KG1 (cell line): ENCODE measurements at places on chromosomes 7 and 10.

DNA sequence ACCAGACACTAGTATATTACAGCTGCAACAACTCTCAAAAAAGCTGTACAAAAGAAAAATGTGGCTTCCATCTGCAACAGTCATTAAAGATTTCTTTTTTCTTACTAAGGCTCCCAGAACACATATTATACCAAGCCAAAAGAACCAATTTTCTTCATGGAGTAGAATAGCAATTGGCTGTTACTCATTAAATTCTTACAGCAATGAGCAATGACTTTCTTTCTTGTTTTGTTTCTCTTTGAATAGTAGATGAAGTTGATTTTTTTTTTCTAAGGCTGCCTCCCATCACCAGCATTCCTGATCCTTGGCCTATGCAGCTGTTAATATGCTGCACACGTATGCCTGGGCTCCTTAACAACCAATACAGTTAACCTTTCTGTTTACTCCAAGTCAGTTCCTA is 36.6 kb upstream of the SPOCK2 start:
- DNase-seq: no peak

DNA sequence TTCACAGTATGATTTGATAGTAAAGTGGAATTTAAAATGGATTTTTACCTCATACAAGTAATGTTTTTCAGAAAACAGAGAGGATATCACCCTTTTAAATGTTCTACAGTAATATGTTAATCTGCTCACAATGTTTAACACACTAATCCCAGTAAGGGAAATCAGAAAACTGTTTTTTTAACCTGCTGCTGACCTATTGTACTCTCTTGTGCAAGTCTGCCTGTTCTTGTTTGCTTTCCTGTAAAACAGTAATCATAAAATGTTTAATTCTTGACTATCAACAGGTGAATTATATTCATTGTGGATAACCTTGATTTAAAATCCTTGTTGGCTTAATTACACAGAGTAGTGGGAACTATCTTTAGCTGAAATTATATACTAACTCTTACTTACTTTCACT is 126.4 kb downstream of the GNAT3 start:
- DNase-seq: no peak

DNA sequence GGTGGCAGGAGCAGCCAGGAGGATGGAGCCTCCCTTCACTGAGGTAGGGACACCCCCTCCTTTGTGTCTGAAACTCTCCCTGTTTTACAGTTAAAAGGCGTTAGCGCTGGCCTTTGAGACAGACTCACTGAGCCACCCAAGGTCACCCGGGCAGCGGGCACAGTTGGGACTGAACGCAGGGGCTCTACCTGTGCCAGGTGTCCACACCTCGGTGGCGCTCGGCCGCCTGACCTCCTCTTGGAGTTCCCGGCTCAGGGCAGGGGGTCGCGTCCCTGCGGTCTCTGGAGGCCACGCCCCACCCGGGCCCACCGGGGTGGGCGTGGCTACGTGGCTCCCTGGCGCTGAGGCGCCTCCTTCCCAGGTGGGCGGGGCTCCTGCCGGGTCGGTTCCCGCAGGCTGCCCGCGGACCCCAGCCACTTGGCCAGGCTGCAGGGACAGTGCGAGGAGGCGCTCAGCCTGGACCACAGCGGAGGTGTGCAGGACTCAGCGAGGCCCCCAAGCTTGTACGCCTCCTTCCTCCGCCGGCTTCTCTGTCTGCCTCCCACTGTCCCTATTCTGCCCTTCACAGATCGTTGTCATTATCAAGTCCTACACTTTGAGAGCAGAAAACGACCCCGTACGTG is 39.9 kb upstream of the LEP start:
- DNase-seq: no peak

DNA sequence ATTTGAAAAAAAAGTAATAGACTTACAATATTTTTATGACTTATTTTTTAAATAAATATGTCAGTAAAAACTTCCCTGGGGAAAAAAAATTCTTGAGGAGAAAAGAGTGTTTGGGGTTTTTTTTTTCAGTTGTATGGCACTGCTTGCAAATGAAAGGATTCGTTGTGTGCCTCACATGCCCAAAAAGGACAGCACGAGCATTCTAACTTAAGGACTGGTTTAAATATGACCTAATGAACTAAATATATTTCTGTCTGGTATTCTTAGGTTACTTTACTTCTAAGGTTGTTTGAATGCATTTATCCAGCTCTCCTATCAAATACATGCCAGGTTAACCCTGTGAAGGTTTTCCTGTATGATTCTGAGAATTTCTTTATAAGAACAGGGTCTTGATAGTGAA is 988 bp upstream of the CD36 start:
- DNase-seq: no peak

- DNase-seq: no peak
Measured at GRCh38 chr7:98618786-98619185, 1.7 kb downstream of the NPTX2 start.

GRCh38 chr10:66187053-66187733 is 738.6 kb upstream of the LRRTM3 start:
- DNase-seq: no peak

GRCh38 chr7:74606909-74607510 is 50.5 kb upstream of the GTF2I start:
- DNase-seq: no peak

DNA sequence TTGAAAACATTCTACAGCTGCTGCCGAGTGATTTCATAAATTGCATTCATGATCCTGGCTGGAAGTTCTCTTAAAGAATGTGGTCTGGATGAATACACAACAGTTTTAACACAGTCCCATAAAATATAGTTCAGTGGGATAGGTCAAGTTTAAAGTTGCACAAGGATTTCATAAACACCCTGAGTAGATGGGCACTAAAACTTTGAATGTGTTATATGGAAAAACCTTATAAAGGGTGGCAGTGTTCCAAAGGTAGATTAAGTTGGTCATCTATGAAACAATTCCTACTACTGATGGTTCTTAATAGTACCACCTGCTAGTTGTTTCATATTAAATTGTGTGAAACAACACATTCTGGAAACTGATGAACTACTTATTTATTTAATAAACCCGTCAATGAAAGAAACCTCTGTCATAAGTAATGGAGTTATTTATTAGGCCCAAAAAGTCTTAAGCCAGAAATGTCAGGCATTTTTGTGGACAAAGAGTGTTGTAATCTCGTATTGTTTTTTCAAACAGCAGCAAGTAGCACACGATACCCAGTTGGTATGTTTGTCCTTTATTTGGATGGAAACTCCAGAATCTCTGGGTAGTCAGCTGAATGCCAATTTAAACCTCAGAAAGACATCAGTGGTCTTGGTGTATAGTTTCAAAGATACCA is 14.3 kb upstream of the RPA3 start:
- no peak for DNase-seq

GRCh38 chr10:124703778-124704427 is 40.3 kb downstream of the FAM53B start:
- no peak for DNase-seq

- DNase-seq: no peak
Measured at GRCh38 chr7:4269086-4269485, 413.0 kb upstream of the FOXK1 start.
